Kidney epithelial cell (primary cell): ENCODE measurements at places on chromosomes 6 and 20. TPM values are rescaled to one million over a fixed set of nuclear protein-coding genes. Genes with fewer than 3 reads are reported as not detected.

DNA sequence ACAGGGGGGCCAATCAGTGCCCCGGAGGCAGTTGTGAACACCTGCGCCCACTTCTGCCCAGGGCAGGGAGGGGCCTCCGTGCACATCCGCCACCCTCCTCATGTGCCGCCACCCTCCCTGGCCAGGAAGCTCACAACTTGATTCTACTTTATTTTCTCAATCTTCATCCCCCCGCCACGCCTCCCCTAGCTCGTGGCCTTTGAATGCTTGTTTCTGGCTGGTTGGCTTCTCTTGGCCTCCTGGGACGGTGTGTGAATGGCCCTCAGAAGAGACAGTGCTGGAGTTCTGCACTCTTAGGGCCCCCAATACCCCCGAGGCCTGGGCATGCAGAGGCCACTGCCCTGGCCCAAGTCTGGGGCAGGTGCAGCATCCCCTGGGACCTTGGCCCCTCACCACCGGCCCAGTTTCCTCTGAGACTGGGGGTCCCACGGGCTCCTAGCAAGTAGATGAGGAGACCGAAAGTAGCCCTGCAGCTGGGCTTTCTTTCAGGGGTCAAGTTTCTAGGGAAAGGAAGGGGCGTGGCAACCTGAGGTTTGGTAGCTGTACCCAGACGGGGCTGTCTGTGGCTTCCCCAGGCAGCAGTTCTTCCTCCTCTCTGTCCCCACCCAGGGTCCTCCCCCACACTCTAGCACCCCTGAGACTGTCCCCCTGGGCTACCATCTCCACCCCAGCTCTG is 1.3 kb downstream of the RGS19 start:
- no peak for DNase-seq

- DNase-seq = no peak
These were observed 10.8 kb upstream of the TBCC start for GRCh38 chr6:42756722-42757121.

The TGM2 gene
- 115 and 135 TPM in 2 replicates for total RNA-seq

DNA sequence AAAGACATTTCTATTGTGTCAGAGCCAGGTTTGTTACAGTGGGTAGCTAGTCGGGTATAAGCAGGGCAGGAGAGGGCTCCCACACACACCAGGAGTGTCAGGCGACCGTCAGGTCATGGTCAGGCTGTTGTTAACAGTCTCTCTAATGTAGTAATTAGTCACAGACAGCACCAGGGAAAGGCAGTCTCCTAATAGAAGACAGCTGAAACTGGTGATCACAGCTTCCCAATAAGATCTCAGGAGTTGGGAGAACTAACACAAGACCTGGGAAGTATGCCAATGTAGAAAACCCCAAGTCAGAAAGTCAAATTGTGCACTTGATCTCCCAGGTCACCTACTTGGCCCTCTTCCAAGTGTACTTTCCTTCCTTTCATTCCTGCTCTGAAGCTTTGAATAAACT is 53.0 kb upstream of the GPR6 start:
- no peak for DNase-seq

The ABHD16A gene
- total RNA-seq = 43.8 and 45.5 TPM in 2 replicates

The MRS2 gene
- 26.1 and 42.3 TPM in 2 replicates for total RNA-seq

The KIF6 gene
- 0.33 and 0.68 TPM in 2 replicates for total RNA-seq
